ENCODE measurements at places on chromosomes 6 and 20.

- DNase-seq = no peak
Observed at GRCh38 chr6:132400883-132401617, at the start of gene MOXD1. Gene MOXD1, minus strand, starts transcription at chr6:132401475. Its CDS starts 49 bp downstream, at chr6:132401426.

DNA sequence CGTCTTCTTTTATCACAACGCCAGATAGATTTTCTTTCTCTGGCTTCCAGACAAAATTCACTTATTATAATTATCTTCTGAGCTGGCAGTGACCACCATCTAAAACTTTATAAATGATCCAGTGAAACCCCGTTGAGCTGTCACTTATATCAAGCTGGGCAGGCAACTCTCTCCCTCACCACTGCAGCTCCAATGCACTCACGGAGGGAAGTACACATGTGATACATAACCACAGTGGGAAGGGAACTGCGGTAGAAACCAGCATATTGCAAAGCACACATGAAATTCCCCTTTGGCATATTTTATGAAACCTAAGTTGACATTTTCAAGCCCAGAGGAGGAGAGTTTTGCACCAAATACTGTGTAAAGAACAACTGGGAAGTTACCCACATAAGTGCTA lies 536.9 kb downstream of the HACE1 start:
- no peak for DNase-seq

DNA sequence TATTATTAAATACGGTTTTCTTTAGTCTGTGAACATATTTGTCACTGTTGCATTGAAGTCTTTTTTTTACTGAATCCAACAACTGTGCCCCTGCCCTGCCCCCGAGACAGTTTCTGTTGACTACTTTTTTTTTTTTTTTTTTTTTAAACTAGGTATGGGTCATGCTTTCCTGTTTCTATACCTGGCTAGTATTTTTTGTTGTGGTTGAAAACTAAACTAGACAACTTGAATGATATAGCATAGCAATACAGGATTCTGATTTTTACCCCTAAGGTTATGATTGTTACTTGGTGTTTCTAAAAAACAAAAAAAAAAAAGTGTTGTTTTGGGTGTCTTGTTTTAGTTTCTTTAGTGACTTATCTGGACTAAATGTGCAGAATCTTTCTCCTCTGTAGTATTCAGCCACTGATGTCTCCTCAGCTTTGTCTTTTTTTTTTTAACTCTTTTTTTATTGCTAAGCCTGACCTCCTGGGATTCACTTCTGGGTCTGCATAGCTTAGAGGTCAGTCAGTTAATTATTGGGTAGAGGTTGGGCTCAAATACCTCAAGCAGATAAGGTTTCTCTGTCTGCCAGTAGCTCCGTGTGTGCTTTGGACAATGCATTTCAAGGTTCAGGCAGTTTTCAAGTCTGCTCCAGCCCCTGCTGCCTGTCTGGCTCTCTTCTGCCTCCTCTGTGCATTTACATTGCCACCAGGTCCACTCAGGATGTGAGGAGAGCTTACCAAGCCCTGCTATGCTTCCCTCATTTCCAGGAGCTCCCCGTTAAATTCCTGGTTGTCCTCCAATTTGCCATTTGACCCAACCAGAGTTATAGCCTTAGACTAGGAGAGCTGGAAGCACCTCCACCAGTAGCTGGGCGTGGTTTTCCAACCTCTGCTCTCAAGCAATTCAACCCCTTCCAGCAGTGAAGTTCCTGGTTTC lies 91.4 kb downstream of the SYNDIG1 start:
- DNase-seq = no peak

DNA sequence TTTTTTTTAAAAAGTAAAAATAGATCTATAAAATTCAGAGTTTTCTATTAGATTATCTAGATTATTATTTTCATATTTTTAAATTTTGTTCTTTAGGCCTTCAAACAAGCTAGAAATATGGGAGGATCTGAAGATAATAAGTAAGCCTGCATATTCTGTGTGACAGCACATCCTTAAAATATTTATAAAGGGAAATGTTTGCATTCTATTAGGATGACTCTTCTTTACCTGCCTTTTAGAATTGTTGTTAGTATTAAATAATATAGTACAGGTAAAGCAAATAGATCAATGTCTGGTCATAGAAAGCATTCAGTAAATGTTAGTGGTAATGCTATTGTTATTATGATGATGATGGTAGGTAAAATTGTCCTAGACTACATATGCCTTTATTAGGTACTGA lies 17.4 kb downstream of the PEX3 start:
- DNase-seq = no peak

DNA sequence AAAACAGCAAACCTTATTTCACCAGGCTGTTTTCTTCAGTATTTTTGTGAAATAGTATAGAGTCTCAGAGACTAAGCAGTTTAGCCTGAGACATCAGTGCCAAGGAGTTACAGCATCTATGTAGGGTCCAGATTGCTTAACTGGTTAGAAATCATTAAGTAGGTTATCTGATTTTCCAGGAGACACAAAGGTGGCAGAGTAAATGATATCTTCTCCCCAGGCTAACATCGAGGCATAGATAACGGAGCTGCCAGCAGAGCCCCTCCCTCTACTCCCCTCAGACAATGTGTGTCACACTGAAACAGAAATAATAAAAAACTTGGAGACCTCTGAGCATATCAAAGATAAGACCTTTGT lies 473.0 kb upstream of the CITED2 start:
- no peak for DNase-seq

- no peak for DNase-seq
Observed at GRCh38 chr6:40378725-40379074, 208.5 kb downstream of the LRFN2 start.

DNA sequence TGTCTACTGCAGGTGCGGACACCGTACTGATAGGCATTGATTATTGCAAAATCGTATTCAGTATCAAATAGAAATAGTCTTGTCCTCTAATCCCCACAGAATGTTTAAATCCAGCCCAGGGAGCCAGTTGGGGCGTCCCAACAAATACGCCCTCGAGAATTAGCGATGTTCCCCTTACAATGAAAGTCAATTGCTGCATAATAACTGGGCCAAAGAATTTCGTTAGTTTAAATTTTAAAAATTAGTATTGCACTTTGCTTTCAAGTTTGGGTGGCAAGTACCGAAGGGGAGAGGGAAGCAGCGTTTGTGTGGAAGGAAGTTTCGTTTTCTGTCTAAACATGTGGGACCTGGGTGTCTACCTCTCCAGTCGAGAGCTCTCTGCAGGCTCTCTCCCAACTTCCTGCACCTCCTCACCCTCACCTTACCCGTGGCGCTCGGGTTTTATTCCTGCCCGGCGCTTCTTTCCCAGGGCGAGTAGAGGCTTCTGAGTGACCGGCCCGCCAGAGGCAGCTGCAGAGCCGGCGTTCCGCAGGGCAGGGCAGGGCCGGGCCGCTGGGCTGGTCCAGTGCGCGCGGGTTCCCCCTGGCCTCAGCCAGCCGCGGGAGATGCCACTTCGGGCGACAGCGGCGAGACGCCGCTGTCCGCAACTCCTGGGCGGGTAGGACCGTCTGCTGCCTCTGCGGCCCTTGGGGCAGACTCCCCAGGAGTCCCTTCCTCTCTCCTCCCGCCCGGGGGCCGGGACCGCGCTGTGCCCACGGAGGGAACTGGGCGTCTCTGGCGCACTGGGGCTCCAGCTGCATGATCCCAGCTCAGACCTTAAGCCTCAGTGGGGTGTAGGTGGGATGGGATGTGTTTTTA lies 862 bp upstream of the TFAP2C start:
- no peak for DNase-seq

DNA sequence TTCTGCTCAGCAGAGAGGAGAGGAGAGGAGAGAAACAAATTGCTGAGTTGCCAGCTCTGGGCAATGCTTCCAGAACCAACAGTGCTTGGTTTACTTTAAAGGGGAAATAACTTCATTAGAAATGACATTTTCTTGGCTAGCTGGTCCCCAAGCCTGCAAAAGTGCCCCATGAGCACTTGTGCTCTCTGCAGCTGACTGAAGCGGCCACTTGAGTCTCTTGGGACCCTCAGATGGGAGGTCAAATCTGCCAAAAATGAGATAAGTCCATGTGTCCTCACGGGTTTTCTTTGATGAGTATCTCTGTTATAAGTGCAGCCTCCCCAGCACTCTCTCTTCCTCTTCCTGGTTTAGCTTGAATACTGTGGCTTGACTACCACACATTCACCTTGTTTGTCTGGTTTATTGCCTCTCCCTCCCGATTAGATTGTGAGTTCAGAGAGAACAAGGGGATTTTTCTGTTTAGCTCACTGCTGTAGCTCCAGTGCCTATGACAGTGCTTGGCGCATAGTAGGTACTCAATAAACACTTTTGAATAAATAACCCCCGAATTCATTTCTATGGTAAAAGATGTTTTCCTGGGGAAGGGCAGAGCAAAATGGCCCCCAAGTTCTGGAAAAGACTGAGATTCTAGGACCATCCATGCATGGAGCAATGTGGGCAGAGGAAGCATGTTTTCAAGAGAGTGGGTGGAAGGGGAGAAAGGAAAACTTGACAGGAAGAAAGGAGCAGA lies 7.0 kb upstream of the RIN2 start:
- DNase-seq = no peak

- no peak for DNase-seq
Observed at GRCh38 chr6:40244699-40245098, 310.4 kb upstream of the MOCS1 start.

GRCh38 chr6:111748231-111748647 lies 125.0 kb downstream of the FYN start:
- no peak for DNase-seq

GRCh38 chr20:19758133-19758500 lies at the start of gene RIN2:
Gene RIN2, plus strand, starts transcription at chr20:19758258. Its CDS starts 131,344 bp downstream, at chr20:19889602.
- DNase-seq = no peak

- DNase-seq = no peak
Observed at GRCh38 chr20:60242836-60243505, 284.7 kb downstream of the CDH26 start.

GRCh38 chr6:21931641-21932335 lies 338.2 kb downstream of the SOX4 start:
- no peak for DNase-seq

DNA sequence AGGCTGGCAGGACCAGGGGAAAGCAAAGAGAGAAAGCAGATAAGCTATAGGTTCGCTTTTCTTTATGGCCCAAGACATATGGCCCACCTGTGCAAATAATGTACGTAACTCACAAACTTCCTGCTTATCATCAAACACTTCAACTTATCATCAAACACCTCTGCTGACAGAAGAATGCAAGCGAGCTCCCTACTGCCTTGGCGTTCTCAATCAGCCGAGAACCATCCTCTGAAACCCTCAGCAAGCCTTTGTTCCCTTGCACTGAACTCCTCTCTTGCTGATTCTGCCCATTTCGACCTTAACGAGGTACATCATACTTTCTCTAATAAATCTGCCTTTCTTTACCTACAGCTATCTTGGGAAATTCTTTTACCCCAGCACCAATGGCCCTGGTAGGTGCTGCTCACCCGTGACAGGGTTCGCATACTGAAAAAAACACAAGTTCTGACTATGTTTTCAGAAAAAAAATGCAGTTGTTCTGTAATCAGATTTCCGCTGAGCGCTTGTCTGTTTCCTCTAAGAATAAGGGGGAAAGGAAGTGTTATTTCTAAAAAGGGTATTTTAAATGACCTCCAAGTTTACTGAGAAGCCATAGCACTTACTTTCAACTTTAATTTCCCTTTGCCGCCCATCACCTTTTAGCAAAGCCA lies 28.3 kb downstream of the SERPINB6 start:
- no peak for DNase-seq

- DNase-seq = no peak
Observed at GRCh38 chr20:4774207-4774606, 52.5 kb downstream of the PRND start.

- DNase-seq = no peak
Observed at GRCh38 chr6:162217811-162218493, 509.6 kb downstream of the PRKN start.

GRCh38 chr6:148491638-148492251 lies 149.1 kb downstream of the SASH1 start:
- no peak for DNase-seq

- DNase-seq = peak; percentile 26
Observed at GRCh38 chr6:135703621-135704020, 147.9 kb upstream of the PDE7B start.

- DNase-seq = peak; percentile 46
Observed at GRCh38 chr6:3410385-3411360, 46.2 kb downstream of the SLC22A23 start.

- DNase-seq = no peak
Observed at GRCh38 chr6:4672772-4673171, 103.4 kb upstream of the CDYL start.

GRCh38 chr20:20395903-20396568 lies 28.1 kb downstream of the INSM1 start:
- DNase-seq = no peak

DNA sequence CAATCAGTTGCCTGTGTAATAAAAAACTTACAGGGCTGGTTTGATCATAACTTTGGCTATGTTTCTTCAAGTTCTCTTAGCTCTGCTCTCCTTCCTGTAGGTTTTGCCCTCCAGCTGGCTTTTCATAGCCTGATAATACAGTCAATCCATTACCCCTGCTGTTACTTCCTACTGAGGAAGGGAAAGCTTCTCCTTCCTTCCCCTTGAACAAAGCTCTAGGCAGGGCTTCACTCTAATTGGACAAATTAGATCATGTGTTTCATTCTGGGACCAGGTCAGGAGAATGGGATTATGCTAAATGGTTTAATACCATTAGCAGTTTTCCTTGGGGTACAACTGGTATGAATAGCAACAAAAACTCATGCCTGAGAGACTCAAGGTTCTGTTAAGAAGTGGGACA lies 106.8 kb upstream of the MCHR2 start:
- DNase-seq = no peak

DNA sequence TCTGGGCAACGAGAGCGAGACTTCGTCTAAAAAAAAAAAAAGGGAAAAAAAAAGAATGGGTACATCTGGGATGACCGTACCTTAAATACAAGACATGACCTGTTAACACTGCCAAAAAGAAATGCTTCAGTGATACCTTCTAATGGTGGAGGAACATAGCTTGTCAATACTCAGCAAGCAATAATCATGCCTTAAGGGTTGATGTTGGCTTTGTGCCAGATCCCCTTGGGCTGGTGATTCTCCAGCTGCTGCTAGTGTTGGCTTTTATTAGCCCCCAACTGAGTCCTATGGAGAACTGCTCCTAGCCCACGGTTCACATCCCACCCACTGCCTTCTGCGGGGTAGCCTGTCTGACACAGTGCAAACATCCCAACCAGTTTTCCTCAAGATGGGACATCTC lies 134.9 kb downstream of the PLCB1 start:
- no peak for DNase-seq

- no peak for DNase-seq
Observed at GRCh38 chr6:35128042-35128441, 13.1 kb downstream of the TCP11 start.

- DNase-seq = no peak
Observed at GRCh38 chr6:3961581-3962215, 112.5 kb downstream of the FAM50B start.

- DNase-seq = no peak
Observed at GRCh38 chr20:22686097-22686496, 101.7 kb upstream of the FOXA2 start.

DNA sequence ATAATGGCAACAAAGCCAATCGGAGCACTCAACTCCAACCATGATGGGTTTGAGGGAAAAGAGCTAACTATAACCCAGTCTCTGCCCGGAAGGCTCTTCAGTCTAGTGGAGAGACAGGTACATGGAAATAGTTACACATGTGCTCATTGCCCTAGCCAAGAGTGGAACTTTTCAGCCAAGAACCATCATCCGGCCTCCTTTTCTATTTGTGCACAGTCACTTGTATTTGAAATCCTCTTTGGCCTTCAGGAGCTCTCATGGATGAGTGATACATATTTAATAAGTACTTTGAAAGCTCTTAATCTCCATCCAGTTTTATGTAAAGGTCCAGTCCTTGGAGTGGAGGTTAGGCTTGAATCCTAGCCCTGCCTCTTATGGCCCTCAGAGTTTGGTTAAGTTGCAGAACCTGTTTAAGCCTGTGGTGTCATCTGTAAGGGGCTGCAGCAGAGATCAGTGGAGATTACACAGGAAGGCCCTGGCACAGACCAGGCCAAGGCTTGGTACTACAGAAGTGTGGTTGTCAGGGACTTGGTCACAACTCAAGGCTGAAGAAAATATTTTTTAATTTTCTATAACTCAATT lies 72.3 kb upstream of the SMLR1 start:
- DNase-seq = no peak
